ENCODE measurements at places on chromosomes 1 and 21.

- DNase-seq, result no peak
These were observed 1.0 kb downstream of the CRB1 start for GRCh38 chr1:197269053-197269452.

DNA sequence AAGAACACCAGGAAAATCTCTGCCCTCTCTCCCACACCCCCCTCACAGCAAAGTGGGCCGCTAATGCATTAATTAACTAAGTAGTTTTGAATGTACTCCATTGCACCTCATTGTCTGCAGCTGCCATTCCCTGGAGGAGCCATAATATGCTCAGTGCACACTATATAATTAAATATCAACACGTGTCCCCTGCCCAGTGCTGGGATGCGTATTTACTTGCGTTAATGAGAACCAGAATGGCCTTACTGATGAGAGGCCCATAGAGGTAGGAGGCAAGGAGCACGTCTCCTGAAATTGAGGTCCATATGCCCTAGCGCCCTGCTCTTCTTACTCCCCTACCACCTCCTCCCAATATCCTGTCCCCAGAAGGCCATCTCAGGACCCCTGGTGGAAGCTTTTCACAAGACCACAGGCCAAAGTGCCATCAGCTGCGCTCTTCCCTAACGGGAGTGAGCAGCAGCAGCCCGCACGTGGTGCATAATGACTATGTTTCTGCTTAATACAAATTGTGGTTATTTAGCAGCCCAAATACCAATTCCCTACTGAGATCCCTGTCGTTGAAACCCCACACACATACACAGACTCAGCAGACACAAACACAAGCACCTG is 76.8 kb downstream of the PLXNA2 start:
- DNase-seq, result no peak

- no peak for DNase-seq
These were observed 71.2 kb downstream of the GPR161 start for GRCh38 chr1:168065506-168065905.

DNA sequence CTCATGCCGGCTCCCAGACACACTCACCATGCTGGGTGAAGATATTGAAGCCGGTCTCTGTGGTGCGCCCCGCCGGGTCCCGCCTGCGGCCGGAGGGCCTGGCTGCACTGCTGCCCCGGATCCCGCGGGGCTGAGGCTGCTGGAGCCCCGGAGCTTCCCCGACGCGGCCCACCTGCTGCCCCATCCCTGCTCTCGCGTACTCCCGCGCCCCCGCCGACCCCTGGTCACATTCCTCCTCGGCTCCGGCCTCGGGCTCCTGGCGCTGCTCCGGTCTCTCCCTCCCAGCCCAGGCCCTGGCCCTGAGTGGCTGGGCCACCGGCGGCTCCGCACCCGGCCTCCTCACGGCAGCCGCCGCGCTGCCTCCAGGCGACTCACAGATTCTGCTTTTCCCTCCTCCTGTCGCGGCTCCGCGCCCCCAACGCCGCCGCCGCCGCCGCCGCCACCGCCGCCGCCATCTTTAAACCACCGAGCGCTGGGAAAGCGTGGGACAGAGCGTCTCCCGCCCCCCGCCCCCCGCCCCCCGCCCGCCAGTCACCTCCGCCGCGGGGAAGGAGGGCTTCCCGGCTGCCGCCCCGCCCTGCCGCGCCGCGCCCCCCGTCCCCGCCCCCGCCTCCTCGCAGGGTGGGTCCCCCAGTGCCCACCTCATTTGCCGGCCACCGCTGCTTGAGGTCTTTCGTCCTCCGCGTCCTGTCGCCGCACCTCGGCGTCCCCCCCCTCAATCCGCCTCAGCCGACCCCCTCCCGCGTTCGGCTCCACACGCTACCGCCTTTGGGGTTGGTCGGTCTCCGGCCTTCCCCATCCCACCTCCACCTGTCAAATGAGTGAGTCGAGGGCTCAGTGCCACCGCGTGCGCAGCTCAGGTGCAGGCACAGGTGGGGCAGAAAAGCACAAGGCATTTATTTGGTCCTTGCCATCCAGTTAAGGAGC is at the start of gene ABL2:
Gene ABL2 (minus strand): TSS at position 464 of the 927 bp plus-strand sequence. CDS start 280 bp downstream, at position 184.
- DNase-seq, result no peak

DNA sequence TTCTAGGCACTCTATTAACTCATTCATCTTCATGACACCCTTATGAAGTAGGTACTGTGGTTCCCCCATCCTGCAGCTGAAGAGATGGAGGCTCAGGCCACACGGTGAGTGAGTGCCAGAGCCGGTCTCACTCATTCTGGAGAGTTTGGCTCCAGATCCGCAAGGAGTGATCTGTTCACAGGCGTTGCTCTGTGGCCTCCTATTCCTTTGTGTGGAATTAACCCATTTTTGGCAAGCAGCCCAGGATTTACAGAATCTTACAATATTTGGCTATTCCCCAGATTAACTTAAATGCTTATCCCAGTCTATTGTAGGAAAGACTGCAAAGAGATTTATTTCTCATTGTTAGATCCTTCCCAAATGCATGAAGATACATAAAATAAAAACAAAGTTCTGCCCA is 29.6 kb downstream of the KIAA0040 start:
- no peak for DNase-seq

DNA sequence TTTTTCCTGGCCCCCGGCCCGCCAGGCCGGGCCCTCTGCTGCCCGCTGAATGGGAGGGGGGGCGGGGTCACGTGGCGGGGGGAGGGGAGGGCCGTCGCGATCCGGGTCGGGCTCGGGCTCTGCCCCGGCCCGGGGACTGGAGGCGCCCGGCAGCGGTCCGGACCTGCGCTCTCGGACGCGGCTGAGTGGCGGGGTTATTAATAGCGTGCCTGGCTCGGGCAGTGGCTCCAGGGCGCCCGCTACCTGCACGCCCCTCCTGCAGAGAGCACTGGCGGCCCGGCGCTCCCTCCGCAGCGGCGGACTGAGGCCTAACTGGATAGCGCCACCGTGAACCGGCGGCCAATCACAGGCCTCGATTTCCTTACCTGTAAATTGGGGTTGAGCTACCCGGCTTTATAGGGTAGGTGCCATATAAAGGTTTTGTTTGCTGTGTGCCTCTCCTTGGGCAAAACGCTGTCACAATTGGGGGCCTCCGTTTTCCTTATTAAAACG is 28.1 kb downstream of the AHDC1 start:
- no peak for DNase-seq

GRCh38 chr1:11634365-11635192 is 19.6 kb downstream of the FBXO2 start:
- no peak for DNase-seq

All from AG09309 (cell line).